ENCODE measurements at places on chromosomes 4 and X. TPM values are rescaled to one million over a fixed set of nuclear protein-coding genes. Genes with fewer than 3 reads are reported as not detected.

Gene PTPN13
- 58.7 TPM for total RNA-seq

Gene HERC5
- 5.7 TPM for total RNA-seq

Gene PPP1R3F
- total RNA-seq = 1.6 TPM

Gene ADAM29
- not detected for total RNA-seq

Gene SMIM43
- 0.30 TPM for total RNA-seq

Gene DOK7
- 10.7 TPM for total RNA-seq

Gene RHOXF1
- not detected for total RNA-seq

Gene RBM46
- total RNA-seq = 0.52 TPM

Gene MUC7
- total RNA-seq = not detected

Gene GABRQ
- 0.60 TPM for total RNA-seq

Gene PF4V1
- total RNA-seq = 13.5 TPM

Gene HTN1
- not detected for total RNA-seq

Gene GAGE12F
- total RNA-seq = not detected

Gene TAF7L
- not detected for total RNA-seq

Gene SOD3
- total RNA-seq = 21.1 TPM

Gene GABRA4
- total RNA-seq = not detected

Gene NMU
- 4.0 TPM for total RNA-seq

Gene ADGRL3
- total RNA-seq = 5.3 TPM

Gene TMEM154
- 8.3 TPM for total RNA-seq

Gene REELD1
- total RNA-seq = not detected

Gene CT47B1
- not detected for total RNA-seq

Gene SMIM10
- total RNA-seq = 0.99 TPM

Gene PQBP1
- 60.3 TPM for total RNA-seq

Gene PNMA5
- not detected for total RNA-seq

Gene RXFP1
- total RNA-seq = 0.10 TPM

Gene PCDH19
- 0.17 TPM for total RNA-seq

Gene CEP135
- 5.4 TPM for total RNA-seq

Gene NXF3
- not detected for total RNA-seq

Gene SLBP
- total RNA-seq = 51.9 TPM

Gene AKAP14
- total RNA-seq = not detected

Gene SPANXN4
- not detected for total RNA-seq

Gene EGFL6
- not detected for total RNA-seq

Gene CACNA1F
- total RNA-seq = not detected

Gene PLAC8
- 0.35 TPM for total RNA-seq

Gene FAT4
- total RNA-seq = 2.3 TPM

Gene CT45A2
- not detected for total RNA-seq

Gene HPSE
- 3.8 TPM for total RNA-seq

Gene BMX
- 0.35 TPM for total RNA-seq

Gene VCX3A
- not detected for total RNA-seq

Gene AVPR2
- total RNA-seq = 1.0 TPM

Gene SPACA5B
- not detected for total RNA-seq

Gene ABLIM2
- 1.2 TPM for total RNA-seq

Measured in renal cortical epithelial cell (primary cell).